ENCODE measurements at places on chromosomes 7 and 10.

- no peak for DNase-seq
Measured at GRCh38 chr10:59677253-59677831, 32.3 kb downstream of the SLC16A9 start.

GRCh38 chr7:99201027-99201426, 6.9 kb downstream of the KPNA7 start:
- no peak for DNase-seq

DNA sequence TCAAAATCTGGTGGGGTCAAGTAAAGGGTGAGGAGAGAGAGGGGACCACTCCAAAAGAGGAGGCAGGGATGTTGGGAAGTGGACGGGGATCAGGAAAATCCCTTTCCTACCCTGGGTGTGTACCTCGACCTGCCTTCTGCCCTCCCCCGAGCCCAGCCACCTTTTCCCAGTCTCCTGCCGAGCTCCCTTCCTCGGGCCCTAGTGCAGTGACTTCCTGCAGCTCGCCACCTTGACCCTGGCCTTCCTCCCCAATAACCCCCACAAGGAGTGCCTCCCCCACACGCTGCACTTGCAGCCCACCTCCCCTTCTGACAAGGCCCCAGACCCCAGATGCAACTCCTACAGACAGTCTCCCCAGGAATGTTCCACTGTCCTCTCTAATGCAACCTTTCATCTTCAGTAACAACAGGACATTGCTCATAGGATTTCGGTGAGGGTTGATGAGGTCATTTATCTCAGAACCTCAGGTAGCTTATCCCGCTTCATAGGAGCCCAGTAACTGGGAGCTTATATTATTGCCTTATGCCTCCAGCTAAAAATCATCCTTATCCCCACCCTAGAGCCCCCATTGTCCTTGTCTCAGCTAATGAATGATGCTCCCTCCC, 90.1 kb downstream of the MKI67 start:
- DNase-seq, result no peak

DNA sequence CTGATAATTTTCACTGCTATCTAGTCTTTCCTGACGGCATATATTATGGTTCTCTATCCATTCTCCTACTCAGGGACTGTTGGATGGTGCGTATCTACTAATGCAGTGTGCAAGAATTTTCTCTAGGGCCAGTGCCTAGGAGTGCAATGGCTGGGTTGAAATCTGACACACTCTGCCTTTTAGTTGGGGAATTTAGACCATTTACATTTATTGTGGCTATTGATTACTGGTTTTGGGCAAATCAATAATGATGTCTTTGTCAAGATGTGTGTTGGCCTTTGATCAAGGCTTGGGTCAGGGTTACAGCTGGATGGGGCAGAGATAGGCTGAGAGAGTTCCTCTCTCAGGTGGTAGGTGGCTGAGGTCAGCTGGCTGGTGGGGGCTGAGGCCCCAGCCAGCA, 21.8 kb downstream of the NPTX2 start:
- DNase-seq, result no peak
